ENCODE measurements at places on chromosomes 3 and 15. TPM values are rescaled to one million over a fixed set of nuclear protein-coding genes. Genes with fewer than 3 reads are reported as not detected.

Gene UROC1
- total RNA-seq = not detected

Gene APPL1
- total RNA-seq = 37.4 TPM

Gene LRRC31
- not detected for total RNA-seq

Gene GLCE
- total RNA-seq = 34.0 TPM

Gene NUP210
- 0.30 TPM for total RNA-seq

Gene MME
- total RNA-seq = 670 TPM

Gene ESYT3
- 1.6 TPM for total RNA-seq

Gene TLR9
- not detected for total RNA-seq

Gene ABHD14A
- total RNA-seq = 21.1 TPM

Gene DNAH1
- 3.0 TPM for total RNA-seq

Gene FBXO40
- not detected for total RNA-seq

Gene ZDHHC23
- 1.0 TPM for total RNA-seq

Gene PFN2
- 391 TPM for total RNA-seq

Gene GRAMD2A
- total RNA-seq = 0.30 TPM

Gene POLQ
- 5.7 TPM for total RNA-seq

Gene TTBK2
- 13.9 TPM for total RNA-seq

Gene C2CD4B
- not detected for total RNA-seq

Gene KLHL18
- 23.8 TPM for total RNA-seq

Gene SEMA3F
- 0.23 TPM for total RNA-seq

Gene GRM2
- 0.09 TPM for total RNA-seq

Gene MASP1
- 25.5 TPM for total RNA-seq

Gene SLC2A2
- not detected for total RNA-seq

Gene RETNLB
- total RNA-seq = not detected

Gene AADACL2
- not detected for total RNA-seq

Gene LMCD1
- 175 TPM for total RNA-seq

Gene SLC15A2
- total RNA-seq = 0.59 TPM

Gene CLDN1
- 10.4 TPM for total RNA-seq

Gene PGBD4
- total RNA-seq = 3.3 TPM

Gene LRTM1
- total RNA-seq = not detected

Gene EPHB3
- 3.9 TPM for total RNA-seq

Gene ASB7
- 19.5 TPM for total RNA-seq

Gene DNAJC19
- total RNA-seq = 25.5 TPM

Gene COL7A1
- 55.2 TPM for total RNA-seq

Gene IRAK2
- total RNA-seq = 12.9 TPM

Gene ATP13A5
- not detected for total RNA-seq

Gene EPHA3
- total RNA-seq = 17.0 TPM

Gene C3orf85
- not detected for total RNA-seq

Gene ADCY5
- 1.3 TPM for total RNA-seq

All from smooth muscle cell of the umbilical artery (primary cell).